ENCODE measurements at places on chromosomes 2 and 18.

- peak; percentile 39 for DNase-seq
Measured at GRCh38 chr2:8534729-8535468, 147.0 kb upstream of the ID2 start.

DNA sequence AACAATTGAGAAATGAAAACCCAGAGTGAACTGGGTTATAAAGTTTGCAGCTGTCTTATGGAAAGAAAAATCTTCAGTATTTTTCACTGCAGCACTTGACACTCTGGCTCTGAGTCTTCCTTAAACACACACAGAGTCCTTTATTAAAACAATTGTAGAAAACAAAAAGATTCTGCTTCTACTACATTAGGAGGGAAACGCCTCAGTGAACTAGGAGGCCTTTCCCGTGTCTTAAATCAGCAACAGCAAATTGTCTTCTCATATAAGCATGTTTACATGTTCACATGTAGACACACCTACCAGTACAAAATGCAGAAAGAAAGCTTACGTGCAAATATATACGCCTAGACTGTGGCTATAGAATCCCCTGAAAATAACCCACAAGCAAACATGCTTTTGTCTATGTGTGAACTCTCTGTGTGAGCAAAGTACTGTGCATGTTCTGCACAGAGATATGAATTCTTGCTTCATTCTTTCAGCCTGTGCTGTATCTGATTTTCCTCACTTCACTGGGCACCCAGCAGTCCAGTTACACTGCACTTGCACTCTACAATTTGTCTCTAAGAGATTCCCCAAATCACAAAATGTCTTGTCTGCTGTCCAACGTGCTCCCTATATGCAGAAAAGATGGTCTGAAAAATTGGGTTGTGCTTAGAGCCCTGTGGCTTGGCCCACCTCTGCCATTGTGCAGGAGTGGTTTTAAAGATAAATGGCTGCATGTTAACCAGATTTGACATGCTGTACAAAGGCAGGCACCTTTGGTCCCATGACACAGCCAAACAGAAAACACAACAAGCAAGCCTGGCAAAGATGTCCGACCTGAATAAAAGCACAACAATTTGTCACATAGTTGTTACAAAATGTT is 24.5 kb downstream of the ZEB2 start:
- no peak for DNase-seq

- DNase-seq = no peak
Measured at GRCh38 chr2:239359196-239359912, 41.5 kb downstream of the HDAC4 start.

GRCh38 chr2:218893349-218894150 is 12.9 kb downstream of the WNT10A start:
- DNase-seq = no peak

DNA sequence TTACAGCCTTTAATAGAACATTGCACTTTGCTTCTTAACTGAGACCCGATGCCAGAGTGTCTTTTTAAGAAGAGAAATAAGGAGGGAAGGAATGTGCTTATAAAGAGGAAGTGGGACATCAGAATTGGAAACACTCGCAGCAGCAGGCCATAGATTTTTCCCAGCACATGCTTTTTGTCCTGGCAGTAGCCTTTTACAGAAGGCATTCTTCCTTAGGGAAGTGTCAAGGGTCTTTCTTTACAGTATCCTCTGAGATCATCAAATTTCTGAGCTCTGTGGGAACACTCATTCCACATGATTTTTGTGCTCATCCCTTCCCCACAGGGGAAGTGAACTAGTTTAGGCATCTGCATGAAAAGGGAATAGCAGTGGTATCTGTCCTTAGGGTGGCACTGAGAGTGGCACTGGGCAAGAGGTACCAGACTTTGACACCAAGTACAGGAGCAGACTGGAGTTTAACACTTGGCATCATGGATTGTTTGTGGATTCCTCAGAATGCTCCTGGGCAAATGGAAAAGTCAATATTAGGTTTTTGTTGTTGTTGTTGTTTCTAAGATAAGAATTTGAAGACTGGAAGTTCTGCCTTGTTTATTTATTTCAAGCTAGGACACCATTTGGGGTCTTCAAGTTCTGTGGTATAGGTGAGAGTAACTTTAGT is 4.1 kb downstream of the MYO1B start:
- DNase-seq = no peak

DNA sequence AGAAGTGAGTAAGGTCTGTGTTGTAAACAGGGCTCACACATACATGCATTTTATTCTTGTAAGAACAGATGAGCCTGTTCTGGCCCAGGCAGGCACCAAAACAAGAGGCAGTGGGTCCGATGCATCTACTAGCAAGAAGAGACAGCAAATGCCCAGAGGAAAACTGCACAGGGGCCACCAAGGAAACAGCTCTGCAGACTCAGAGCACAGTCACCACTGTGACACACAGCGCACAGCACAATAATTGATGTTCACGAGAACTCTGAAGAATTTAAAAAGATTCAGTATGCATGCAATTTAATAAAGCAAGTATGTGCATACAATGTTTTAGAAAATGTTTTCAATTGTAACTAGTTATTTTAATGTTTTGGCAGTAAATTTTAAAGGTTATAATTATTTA is 24.8 kb downstream of the LONRF2 start:
- no peak for DNase-seq

DNA sequence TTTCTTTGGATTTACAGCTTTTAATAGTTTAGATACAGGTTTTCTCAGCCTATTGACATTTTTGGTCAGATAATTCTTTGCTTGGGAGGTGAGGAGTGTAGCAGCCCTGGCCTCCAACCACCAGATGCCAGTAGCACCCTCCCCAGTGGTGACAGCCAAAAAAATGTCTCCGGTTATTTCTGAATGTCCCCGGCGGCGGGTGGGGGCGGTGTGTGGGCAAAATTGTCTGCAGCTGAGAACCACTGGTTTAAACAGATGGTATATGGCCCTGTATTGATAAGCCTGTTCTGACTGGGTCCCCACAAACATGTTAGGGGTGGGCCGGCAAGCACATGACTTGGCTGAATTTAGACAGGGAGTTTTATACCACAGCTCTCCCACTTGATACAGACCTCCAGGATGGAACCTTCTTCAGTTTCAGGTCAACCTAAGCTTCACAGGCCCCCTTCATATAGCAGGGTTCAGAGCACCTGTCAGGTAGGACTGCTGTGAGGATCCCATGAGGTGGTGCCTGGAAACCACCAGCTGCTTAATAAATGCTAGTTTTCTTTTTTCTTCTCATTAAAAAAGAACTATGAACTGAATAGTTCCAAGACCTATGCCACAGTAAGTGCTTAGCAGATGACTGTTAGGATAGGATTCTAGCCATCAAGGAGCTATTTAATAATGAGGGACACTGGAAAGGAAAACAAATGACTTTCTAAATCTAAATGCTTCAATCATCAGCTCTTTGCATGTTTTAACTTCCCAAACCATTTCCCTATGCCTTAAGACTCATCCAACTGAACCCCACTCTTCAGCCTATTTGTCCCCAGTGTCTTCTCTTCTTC is 18.1 kb downstream of the LPIN2 start:
- peak; percentile 48 for DNase-seq

GRCh38 chr2:130887643-130888042 is 50.9 kb downstream of the ARHGEF4 start:
- no peak for DNase-seq

DNA sequence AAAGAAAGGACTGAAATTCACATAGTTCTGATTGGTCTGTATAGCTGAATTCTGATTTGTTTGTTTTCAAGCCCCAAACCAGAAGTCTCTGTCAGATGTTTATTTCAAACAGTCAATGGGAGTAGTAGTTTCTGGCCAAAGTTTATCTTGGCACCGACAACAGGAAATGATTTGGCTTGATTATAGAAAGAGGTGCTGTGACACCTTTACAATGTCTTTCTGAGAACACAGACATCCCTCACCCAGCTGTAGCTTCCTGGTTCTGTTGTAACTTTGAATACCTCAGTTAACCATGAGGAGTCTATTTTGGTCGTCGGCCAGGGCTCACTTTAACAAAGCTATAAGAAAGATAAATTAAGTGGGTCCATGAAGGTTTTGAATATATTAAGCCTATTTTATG is 545.0 kb upstream of the ZNF804A start:
- no peak for DNase-seq

GRCh38 chr2:205865905-205866441 is 183.7 kb downstream of the NRP2 start:
- no peak for DNase-seq

DNA sequence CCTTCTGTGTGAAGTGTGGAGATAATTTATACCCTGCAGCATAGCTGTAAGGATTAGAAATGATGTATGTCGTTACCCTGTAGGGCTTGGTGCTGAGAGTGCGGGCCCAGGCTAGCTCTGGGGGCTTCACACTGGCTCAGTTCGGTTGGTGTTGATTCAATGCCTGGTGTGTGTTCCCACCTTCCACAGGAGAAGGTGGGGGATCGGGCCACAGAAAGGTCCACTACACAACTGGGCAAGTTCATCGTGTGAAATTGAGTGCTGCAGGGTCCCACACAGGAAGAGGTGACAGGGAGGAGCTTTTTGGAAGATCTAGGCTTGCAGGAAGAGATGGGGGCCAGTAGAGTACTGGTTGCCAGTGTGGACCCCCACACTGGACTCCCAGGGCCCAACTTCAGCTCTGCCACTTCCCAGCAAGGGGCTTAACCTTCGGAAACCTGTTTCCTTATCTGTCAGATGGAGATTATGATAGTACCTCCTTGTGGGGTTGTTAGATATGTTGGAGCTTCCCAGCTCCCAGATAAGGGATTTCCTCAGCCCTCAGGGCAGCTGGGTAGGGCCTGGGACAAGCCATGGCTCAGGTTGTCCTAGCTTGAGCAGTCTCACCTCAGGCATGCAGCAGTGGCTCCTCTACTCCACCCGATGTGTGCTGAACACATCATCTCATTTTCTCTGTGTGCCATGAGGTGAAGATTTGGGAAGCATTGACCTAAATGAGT is 71.5 kb downstream of the TMEM247 start:
- DNase-seq = no peak

DNA sequence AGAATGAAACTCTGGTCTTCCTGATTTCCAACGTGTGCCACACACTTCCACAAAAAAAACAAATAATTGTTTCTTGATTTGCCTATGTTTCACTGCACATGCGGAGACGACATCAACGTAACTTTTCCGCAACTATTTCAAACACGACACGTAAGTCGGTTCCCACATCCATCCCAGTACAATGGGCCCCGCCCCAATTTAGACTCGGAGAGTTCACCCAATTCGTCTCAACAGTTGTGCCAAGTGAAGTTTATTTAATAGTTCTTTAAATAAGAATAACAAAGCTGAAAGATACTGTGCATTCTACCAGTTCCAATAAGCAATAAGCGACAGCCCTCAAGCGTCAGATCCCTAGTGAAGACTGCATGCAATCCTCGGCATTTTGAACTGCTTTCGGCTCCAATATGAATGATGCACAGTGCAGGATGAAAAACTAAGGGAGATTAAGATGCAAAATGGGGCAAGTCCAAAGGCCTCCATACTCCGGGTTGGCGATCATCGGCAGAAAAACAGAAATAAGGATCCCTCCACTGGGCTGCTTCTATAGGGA is 664 bp downstream of the CCT4 start:
- no peak for DNase-seq

GRCh38 chr2:45816272-45816671 is 164.8 kb downstream of the PRKCE start:
- no peak for DNase-seq

- no peak for DNase-seq
Measured at GRCh38 chr18:28048612-28049011, 128.3 kb downstream of the CDH2 start.

GRCh38 chr2:84925724-84926376 is 20.4 kb downstream of the TMSB10 start:
- DNase-seq = peak; percentile 94

GRCh38 chr2:14944562-14945346 is 312.2 kb downstream of the LRATD1 start:
- no peak for DNase-seq

DNA sequence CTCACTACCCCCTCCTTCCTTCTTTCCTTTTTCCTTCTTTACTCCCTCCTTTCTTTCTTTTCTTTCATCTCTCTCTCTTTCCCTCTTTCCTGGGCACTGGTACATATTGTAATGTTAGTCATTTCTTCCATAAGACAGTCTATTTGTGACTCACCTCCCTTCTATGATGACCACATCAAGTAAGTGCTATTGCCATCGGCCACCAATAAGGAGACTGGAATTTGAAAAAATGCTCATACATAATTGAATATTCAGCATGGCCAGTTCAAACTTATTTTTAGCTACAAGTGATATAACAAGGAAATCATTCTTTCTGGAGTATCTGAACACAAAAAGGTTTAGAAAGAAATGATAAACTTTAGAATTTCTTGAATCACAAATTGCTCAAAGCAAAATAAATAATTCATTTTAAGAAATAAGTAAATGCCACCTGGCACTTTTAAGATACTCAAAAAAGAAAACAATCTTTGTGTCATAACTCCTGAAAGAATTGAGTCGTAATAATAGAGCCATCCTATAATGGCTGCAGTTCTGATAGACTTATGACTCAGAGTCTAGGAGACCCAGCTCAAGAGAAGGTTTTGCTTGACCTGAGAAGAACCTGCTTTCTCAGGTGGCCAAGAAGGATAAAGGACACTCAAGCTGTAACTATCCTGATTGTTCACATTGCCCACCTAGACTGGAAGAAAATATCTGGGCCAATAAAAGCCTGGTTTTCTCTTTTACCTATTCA is 51.6 kb upstream of the CCBE1 start:
- DNase-seq = no peak

DNA sequence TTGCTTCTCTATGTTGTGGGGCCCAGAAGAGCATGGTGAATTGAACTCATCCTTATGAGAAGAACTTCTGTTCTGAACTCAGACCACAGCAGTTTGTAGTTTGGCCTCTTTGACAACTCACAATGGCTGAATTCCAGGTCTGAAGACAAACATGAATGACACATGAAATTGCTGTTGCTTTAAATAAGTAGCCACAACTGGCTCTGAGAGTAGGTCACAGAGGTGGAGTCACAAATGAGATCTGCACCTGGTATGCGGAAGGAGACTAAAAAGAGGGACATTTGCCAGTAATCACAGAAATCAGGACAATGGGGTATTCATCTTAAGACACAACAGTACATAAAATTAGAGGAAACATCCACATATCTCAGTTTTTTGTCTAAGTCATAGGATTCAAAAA is 290.3 kb upstream of the MMADHC start:
- DNase-seq = no peak

GRCh38 chr2:219492575-219492974 is 6.1 kb upstream of the GMPPA start:
- DNase-seq = no peak

- DNase-seq = no peak
Measured at GRCh38 chr2:42858140-42859005, 66.0 kb upstream of the HAAO start.

GRCh38 chr2:45726188-45726587 is 74.7 kb downstream of the PRKCE start:
- no peak for DNase-seq

- DNase-seq = no peak
Measured at GRCh38 chr2:237864444-237864931, 5.1 kb downstream of the RAMP1 start.

DNA sequence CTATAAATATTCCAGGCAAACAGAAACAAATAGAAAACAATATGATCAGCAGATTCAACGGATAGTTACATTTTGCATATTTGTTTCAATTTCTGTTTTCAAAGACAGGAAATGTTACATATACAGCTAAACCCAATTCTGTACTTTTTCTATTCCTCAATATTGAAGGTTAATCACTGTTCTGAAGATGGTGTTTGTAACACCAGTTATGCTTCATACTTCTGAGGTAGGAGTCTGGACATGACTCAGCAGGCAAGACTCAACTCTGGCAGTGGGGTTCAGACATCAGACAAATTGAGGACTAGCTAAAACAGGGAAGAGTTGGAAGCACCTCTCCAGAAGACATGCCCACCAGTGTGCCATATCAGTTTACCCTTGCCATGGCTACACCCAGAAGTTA is 16.6 kb downstream of the SERPINB13 start:
- no peak for DNase-seq
